ENCODE measurements at places on chromosomes 5 and 9. TPM values are rescaled to one million over a fixed set of nuclear protein-coding genes. Genes with fewer than 3 reads are reported as not detected.
A peak's percentile ranks its signal among the peaks of the same experiment; 100 is the strongest.

- DNase-seq, result no peak
Measured at GRCh38 chr9:95573463-95573862, 56.7 kb upstream of the PTCH1 start.

GRCh38 chr5:95365302-95366095 is 25.7 kb upstream of the FAM81B start:
- no peak for DNase-seq

GRCh38 chr9:131234799-131235479 is 41.4 kb downstream of the FAM78A start:
- no peak for DNase-seq

Gene ARAP3
- polyA plus RNA-seq, result 15.6 TPM

Gene MYOT
- 331 TPM for polyA plus RNA-seq

DNA sequence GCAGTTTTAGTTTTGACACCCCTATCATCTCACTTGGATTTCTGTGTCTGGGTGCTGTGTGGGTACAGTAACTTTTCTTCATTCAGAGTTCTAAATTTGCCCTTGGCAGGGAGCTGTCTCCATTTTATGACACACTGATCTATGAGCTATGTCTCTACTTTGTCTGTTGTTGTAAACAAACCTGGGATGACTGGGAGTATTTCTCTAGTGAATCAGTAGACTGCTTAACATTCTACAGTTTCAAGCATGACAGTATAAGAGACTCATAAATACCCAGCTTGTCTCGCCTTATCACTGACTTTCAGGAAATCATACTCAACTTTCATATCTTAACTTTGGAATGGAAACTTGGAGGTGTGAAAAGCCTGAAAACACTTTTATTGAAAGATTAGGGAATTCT is 212.1 kb upstream of the NUDT12 start:
- no peak for DNase-seq

DNA sequence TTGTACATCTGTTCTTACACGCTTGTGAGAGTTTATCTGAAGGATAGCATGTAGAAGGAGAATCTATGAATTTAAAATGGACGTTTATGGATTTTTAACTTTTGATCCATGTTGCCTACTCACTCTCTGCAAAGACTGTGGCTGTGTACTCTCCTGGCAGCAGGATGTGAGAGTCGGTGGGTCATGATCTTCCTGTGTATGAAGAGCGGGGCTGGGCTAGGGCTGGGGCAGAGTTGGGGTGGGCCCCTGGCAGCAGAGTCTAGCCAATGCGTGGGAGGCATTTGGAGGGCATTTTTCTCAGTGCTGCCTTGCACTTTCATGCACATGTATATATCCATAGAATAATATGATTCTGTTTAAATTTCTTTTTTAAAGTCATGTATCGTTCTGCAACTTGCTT is 24.0 kb upstream of the DAB2IP start:
- no peak for DNase-seq

- no peak for DNase-seq
Measured at GRCh38 chr9:98215821-98216220, 23.4 kb upstream of the CORO2A start.

DNA sequence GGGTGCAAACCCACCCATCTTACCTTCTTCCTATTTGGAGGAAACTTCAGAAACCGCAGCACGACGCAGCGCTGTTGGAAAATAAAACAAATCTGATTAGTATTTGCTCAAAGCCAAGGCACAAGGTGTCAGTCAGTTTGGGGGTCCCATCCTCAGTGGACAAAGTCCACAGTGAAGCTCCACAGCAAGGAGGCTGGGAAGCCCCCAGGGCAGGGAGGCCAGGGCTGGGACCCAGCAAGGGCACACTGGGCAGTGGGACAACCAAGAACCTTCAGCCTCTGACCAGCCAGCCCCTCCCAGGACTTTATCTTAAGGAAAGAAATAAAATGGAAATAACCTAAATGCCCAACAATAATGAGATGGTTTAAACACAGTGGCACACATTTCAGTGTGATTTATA is 11.3 kb downstream of the IPPK start:
- DNase-seq, result no peak

- DNase-seq, result no peak
Measured at GRCh38 chr5:178468196-178468685, 122.0 kb downstream of the COL23A1 start.

GRCh38 chr5:72015103-72015548 is 92.1 kb upstream of the MAP1B start:
- DNase-seq, result no peak

Gene SURF6
- 18.6 TPM for polyA plus RNA-seq

Gene ZNF462
- 11.3 TPM for polyA plus RNA-seq

DNA sequence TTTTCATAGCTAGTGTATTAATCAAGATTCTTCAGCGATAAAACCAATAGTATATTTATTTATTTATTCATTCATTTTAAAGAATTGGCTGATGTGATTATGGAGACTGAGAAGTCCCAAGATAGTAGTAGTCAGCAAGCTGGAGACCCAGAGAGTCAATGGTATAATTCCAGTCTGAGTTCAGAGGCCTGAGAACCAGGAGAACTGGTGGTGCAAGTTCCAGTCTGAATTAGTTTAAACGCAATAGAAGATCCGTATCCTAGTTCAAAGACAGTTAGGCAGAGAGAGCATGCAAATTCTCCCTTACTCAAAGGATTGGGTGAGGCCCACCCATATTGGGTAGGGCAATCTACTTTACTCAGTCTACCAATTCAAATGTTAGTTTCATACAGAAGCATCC is 364.2 kb upstream of the RPS23 start:
- DNase-seq, result no peak

DNA sequence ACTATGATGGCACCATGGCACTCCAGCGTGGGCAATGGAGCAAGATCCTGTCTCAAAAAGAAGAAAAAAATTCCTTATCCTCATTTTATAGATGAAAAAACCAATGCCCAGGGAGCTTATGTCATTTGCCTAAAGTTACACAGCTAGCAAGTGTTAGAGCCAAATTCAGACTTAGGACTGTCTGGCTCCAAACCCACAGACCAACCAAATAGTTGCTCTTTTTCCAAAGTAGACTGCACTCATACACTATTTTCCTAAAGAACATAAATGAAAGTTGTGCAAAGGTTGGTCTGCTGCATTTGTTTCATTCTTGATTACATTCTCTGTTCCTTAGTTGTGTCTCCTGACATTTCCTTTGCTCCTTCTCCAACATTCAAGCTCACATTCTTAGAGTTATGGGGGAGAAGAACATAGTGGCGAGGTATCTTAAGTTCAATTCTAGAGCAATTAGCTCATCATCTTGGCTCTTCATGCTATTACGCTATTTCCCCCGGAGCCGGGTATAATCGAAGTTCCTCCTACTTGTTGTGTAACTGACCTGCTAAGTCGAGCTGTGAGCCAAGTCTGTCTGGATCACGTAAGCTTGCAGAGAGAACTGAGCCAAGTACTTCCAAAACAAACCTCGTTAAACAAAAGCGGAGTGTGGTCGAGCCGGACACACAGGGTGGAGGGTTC is 138.3 kb downstream of the RFK start:
- peak; percentile 73 for DNase-seq

DNA sequence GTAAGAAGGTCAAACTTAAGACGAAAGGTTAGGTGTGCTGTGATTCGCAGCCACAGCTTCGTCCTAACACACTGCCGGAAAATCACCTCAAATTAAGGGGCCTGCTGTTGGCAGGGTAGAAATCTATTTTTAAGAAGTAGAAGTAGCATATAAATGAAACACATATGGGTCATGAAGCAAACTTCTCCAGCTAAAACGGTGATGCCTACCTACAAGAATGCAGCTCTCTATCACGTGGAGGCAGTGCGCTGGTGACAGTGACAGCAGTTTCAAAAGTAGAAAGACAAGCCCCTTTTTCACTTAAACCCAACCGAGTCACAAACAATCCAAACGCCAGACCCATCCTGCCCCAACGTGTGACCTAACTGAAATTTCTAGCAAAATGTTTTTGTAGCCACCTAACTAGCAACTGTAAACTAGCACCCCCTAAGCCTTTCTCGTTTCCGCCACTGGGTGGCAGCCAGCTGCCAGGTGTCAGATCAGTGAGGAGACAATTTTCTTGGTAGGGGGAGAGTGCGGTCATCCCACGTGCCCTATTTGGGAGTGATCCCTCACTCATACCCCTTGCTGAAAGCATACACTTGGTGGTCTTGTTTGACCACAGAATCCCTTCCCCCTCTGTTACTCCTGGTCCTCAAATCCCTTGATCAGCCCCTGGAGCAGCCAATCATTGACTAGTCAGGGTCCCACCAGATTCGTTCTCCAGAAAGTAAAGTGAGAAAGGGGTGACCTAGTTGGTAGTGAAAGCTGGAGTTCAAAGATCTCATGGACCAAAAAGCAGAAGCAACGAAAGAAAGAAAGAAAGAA is 71.8 kb upstream of the MAMDC2 start:
- peak; percentile 63 for DNase-seq

Gene SPATA31A6
- not detected for polyA plus RNA-seq

GRCh38 chr9:2525147-2525546 is 96.4 kb upstream of the VLDLR start:
- no peak for DNase-seq

GRCh38 chr9:136539427-136540421 is 6.1 kb downstream of the NOTCH1 start:
- peak; percentile 54 for DNase-seq

Gene SLC27A4
- 4.6 TPM for polyA plus RNA-seq

Gene CDH12
- 2.4 TPM for polyA plus RNA-seq

Gene TTC16
- not detected for polyA plus RNA-seq

GRCh38 chr9:75083188-75083970 is 4.6 kb downstream of the NMRK1 start:
- DNase-seq, result no peak

DNA sequence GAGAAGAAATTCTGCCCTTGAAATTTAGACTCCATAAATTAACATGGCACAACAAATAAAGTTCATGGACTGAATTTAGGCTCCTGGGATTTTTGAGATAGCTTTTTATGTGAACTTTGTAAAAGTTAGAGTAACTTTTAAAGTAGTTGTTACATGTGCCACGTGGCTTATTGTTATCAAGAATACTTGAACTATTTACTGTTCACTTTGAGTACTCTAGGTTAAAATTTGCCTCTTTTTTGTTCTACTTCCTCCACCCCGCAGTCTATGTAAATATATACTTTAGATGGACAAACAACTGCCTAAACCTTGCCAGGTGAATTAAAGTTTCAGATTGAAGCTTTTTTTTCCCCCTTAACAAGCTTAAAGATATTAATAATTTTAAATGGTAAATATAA is 457.9 kb downstream of the RAB3C start:
- no peak for DNase-seq

Gene PCAT7
- 3.4 TPM for polyA plus RNA-seq

GRCh38 chr5:143646961-143647360 is 165.0 kb upstream of the HMHB1 start:
- DNase-seq, result no peak

DNA sequence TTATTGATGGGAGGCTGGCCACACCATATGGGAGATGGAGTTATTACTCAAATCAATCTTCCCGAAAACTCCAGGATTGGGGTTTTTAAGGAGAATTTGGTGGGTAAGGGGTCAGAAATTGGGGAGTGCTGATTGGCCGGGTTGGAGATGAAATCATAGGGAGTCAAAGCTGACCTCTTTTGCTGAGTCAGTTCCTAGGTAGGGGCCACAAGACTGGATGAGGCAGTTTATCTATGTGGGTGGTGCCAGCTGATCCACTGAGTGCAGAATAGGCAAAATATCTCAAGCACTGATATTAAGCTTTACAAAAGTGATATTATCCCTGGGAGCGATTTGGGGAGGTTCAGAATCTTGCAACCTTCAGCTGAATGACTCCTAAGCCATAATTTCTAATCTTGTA is 75.7 kb upstream of the CLINT1 start:
- no peak for DNase-seq

DNA sequence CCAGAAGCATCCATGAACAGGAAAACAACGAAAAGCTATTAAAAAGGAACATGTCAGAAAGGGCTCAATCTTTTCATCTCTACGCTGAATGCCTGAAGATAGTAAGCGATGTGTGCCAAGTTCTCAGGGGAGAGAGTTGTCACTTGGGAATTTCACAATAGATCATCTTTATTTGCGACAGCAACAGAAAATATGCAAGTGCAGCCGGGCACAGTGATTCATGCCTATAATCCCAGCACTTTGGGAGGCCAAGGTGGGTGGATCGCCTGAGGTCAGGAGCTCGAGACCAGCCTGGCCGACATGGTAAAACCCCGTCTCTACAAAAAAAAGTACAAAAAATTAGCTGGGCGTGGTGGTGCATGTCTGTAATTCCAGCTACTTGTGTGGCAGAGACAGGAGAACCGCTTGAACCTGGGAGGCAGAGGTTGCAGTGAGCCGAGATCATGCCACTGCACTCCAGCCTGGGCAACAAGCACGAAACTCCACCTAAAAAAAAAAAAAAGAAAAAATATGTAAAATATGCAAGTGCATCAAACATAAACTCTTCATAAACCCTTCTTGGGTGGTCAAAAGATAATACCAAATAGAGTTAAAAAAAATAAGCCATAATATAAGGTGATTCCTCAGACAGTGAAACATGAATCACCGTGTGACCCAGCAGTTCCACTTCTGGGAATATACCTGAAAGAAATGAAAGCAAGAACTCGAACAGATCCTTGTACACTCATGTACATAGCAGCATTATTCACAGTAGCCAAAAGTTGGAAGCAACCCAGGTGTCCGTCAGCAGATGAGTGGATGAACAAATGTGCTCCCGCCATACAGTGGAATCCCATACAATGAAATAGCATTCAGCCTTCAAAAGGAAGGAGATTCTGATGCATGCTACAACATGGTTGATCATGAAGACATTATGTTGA is 16.2 kb downstream of the SFXN1 start:
- no peak for DNase-seq
